Sigmoid colon (tissue), 7 donors: ENCODE measurements at places on chromosomes 7 and 10. TPM values are rescaled to one million over a fixed set of nuclear protein-coding genes. Genes with fewer than 3 reads are reported as not detected.

GRCh38 chr10:35607475-35608327, 2.6 kb downstream of the GJD4 start:
- H3K27ac ChIP-seq = no peak overlapping the region
- peaks cover 19% of the 10 kb centered on the region for H3K27me3 ChIP-seq
- H3K4me1 ChIP-seq = no peaks in the 10 kb centered on the region
- no peaks in the 10 kb centered on the region for H3K36me3 ChIP-seq
- no peak for DNase-seq

GRCh38 chr7:152046531-152046930, 21.1 kb downstream of the GALNT11 start:
- H3K36me3 ChIP-seq = no peaks in the 10 kb centered on the region
- DNase-seq = no peak
- H3K27ac ChIP-seq = no peak overlapping the region
- peaks cover 19% of the 10 kb centered on the region for H3K4me1 ChIP-seq
- H3K4me3 ChIP-seq = no peak overlapping the region
- no peaks in the 10 kb centered on the region for H3K27me3 ChIP-seq

DNA sequence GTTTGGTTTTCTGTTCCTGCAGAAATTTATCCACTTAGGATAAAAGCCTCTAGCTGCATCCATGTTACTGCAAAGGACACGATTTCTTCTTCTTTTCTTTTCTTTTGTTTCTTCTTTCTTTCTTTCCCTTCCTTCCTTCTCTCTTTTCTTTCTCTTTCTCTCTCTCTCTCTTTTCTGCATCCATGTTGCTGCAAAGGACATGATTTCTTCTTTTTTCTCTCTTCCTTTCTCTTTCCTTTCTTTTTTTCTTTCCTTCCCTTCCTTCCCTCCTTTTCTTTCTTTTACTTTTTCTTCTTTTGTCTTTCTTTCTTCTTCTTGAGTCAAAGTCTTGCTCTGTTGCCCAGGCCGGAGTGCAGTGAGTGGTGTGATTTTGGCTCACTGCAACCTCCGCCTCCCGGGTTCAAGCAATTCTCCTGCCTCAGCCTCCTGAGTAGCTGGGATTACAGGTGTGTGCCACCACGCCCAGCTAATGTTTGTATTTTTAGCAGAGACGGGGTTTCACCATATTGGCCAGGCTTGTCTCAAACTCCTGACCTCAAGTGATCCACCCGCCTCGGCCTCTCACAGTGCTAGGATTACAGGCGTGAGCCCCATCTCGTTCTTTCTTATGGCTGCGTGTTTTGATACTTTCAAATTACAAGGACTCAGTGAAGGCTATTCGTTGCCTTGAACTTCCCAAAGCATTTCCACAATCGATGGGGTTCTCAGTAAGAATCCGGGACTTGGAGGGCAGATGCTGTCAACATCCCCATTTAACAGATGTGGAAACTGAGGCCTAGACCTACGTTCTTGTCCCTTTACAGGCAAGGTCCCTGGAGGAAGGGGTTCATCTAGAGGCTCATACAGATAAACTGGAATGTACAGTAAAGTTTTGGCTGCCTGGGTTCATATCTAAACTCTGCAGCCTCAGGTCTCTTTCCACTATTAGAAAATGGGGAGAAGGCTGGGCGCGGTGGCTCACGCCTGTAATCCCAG, 1.9 kb upstream of the GNB2 start:
- H3K36me3 ChIP-seq = peaks cover 3% of the 10 kb centered on the region
- no peak for DNase-seq
- H3K27me3 ChIP-seq = no peaks in the 10 kb centered on the region
- H3K27ac ChIP-seq = no peak overlapping the region
- no peak overlapping the region for H3K4me3 ChIP-seq

GRCh38 chr10:43502931-43503330, 66.0 kb downstream of the ZNF487 start:
- DNase-seq = no peak
- H3K27ac ChIP-seq = no peak overlapping the region
- H3K4me3 ChIP-seq = no peak overlapping the region

- DNase-seq = peak; percentile 18
- H3K27ac ChIP-seq = no peak overlapping the region
- no peaks in the 10 kb centered on the region for H3K4me1 ChIP-seq
- H3K36me3 ChIP-seq = no peaks in the 10 kb centered on the region
- no peak overlapping the region for H3K4me3 ChIP-seq
These were observed 44.5 kb downstream of the HSPA12A start for GRCh38 chr10:116697816-116698215.

GRCh38 chr7:47577321-47577919, 4.5 kb downstream of the TNS3 start:
- H3K36me3 ChIP-seq = no peaks in the 10 kb centered on the region
- peak overlapping the region; percentile 85 for H3K27ac ChIP-seq
- no peak for DNase-seq

GRCh38 chr7:155190688-155191087, 107.0 kb upstream of the INSIG1 start:
- H3K27ac ChIP-seq = no peak overlapping the region
- no peaks in the 10 kb centered on the region for H3K36me3 ChIP-seq
- no peak overlapping the region for H3K4me3 ChIP-seq
- no peaks in the 10 kb centered on the region for H3K4me1 ChIP-seq
- H3K27me3 ChIP-seq = no peaks in the 10 kb centered on the region
- no peak for DNase-seq

- no peaks in the 10 kb centered on the region for H3K4me1 ChIP-seq
- H3K27ac ChIP-seq = peak within 1 kb of the TSS; percentile 40
- H3K4me3 ChIP-seq = no peak within 1 kb of the TSS
- no peaks in the 10 kb centered on the region for H3K36me3 ChIP-seq
These were observed at the start of gene CDHR3 for GRCh38 chr7:105963038-105963667. Gene CDHR3 (plus strand): TSS chr7:105963264. CDS start chr7:105963319, 55 bp downstream.

GRCh38 chr7:43143918-43144589, 31.6 kb downstream of the HECW1 start:
- no peak for DNase-seq
- no peaks in the 10 kb centered on the region for H3K27me3 ChIP-seq
- no peaks in the 10 kb centered on the region for H3K36me3 ChIP-seq

GRCh38 chr10:116138897-116139296, 134.1 kb downstream of the GFRA1 start:
- DNase-seq = no peak
- H3K36me3 ChIP-seq = no peaks in the 10 kb centered on the region
- no peak overlapping the region for H3K27ac ChIP-seq
- H3K27me3 ChIP-seq = no peaks in the 10 kb centered on the region
- H3K4me3 ChIP-seq = no peak overlapping the region

GRCh38 chr10:129770286-129770685, 193.8 kb downstream of the EBF3 start:
- H3K4me1 ChIP-seq = no peaks in the 10 kb centered on the region
- no peaks in the 10 kb centered on the region for H3K36me3 ChIP-seq
- no peak overlapping the region for H3K27ac ChIP-seq
- DNase-seq = peak; percentile 17
- no peak overlapping the region for H3K4me3 ChIP-seq

DNA sequence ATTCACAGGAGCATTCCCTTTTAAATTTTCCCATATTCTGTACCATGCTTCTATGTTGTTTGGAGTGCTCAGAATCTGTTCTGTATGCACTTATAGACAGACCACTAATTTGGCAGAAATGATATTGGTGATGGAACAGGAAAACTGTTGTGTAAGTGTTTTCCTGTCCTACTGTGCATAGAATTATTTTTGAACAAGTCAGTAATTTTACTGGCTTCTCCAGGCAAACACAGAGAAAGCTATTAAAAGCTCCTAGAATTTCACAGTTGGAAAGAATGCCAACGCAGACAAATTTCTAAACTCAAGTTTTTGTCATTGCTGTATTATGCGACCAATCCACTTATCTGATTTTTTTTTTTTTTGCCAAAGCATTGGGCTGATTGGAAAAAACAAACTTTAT, 55.7 kb downstream of the ANKMY2 start:
- no peak overlapping the region for H3K4me3 ChIP-seq
- H3K27ac ChIP-seq = no peak overlapping the region
- H3K36me3 ChIP-seq = no peaks in the 10 kb centered on the region
- DNase-seq = no peak

DNA sequence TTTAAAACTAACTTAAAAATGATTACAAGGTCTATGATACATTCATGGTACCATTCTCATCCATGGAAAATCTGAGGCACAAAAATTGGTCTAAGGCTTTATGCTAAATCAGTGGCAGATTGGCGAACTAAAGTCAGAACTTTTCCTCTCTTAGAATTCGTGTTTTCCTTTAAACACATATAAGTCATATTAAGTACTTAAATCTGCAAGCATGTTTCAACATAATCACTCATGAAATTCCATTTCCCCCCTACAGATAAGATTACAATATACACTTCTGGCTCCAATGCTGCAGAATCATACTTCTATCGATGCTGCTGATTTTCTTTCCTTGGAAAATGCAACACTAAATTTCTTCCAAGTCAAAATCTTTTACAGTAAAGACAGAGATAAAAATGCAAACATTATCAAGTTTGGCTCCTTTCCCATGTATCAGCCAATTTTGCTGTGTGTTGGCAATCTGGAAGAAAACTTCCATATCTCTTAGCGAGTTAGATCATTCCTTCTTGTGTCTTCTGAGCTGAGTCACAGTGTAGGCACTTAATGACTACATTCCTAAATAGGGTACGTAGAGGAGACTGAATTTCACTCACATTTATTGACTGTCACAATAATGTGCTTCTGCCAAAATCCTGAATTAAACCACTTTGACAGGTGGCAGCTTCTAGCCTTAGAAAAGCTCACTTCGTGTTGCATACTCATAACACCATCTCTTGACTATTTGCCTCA, 76.4 kb upstream of the LRRC17 start:
- peaks cover 5% of the 10 kb centered on the region for H3K36me3 ChIP-seq
- no peak for DNase-seq
- no peak overlapping the region for H3K27ac ChIP-seq

DNA sequence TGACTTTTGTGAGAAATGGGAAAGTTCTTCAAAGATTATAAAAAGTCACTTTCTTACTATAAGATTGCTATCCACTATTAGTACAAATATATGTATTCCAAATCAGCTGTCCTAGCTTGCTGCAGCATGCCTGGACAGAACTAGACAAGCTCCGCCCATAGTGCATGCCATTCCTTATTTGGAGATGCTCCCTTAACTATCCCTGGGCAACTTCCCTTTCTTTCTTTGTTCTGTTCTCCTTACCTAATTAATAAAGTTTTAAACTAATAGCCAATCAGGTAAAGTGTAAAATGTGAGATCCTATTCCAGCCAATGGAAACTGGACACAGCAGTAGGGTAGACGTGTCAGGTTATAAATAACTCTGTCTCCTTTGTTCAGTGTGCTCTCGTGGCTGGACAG, 281.9 kb downstream of the CAMK1D start:
- H3K4me3 ChIP-seq = no peak overlapping the region
- H3K36me3 ChIP-seq = no peaks in the 10 kb centered on the region
- DNase-seq = no peak
- no peaks in the 10 kb centered on the region for H3K4me1 ChIP-seq
- H3K27me3 ChIP-seq = no peaks in the 10 kb centered on the region
- H3K27ac ChIP-seq = no peak overlapping the region

DNA sequence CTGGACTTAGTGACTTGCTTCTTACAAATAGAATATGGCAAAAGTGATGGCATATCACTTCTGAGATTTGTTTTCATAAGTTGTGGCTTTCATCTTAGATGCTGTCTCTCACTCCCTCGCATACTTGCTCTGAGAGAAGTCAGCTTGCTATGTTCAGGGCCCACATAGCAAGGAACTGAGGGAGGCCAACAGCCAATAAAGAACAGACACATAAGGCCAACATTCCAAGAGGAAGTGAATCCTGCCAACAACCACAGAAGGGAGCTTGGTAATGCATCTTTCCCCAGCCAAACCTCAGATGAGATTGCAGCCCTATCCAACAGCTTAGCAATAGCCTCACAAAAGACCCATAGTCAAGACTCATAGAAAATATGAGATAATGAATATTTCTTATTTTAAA, 39.2 kb upstream of the DMTF1 start:
- H3K4me3 ChIP-seq = no peak overlapping the region
- no peaks in the 10 kb centered on the region for H3K36me3 ChIP-seq
- H3K27me3 ChIP-seq = no peaks in the 10 kb centered on the region
- no peaks in the 10 kb centered on the region for H3K4me1 ChIP-seq

- no peak overlapping the region for H3K4me3 ChIP-seq
- H3K36me3 ChIP-seq = no peaks in the 10 kb centered on the region
- H3K4me1 ChIP-seq = no peaks in the 10 kb centered on the region
These were observed 253.5 kb downstream of the MALRD1 start for GRCh38 chr10:19302117-19302516.

DNA sequence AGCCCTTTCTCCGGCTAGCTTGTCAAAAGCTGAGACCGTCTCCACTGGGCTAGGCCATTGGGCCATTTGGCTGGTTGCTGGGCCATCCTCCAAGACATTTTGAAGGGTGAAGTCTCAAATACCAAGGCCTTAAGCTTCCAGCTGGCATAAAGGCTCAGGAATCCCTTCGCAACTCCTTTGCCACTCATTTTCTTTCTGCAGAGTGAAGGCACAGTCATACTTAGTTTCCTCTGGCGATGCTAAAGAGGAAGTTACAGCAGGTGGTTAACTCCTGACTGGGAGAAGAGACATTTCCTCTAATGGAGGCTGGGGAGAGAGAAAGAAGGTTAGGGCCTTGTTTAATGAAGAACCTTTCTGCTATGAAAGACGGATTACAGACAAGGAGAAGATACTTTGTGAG, 4.8 kb upstream of the REPIN1 start:
- H3K27ac ChIP-seq = no peak overlapping the region
- DNase-seq = no peak
- peaks cover 35% of the 10 kb centered on the region for H3K4me1 ChIP-seq
- no peaks in the 10 kb centered on the region for H3K27me3 ChIP-seq
- no peak overlapping the region for H3K4me3 ChIP-seq
- no peaks in the 10 kb centered on the region for H3K36me3 ChIP-seq

DNA sequence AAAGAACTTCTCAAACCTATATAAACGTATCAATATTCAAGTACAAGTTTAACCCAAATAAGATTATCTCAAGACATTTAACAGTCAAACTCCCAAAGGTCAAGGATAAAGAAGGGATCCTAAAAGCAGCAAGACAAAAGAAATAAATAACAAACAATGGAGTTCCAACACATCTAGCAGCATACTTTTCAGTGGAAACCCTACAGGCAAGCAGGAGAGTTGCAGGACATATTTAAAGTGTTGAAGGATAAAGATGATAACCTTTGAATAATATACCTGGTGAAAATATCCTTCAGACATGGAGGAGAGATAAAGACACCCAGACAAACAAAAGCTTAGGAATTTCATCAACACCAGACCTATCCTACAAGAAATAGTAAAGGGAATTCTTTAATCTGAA, 82.8 kb downstream of the TES start:
- no peak overlapping the region for H3K27ac ChIP-seq
- H3K27me3 ChIP-seq = no peaks in the 10 kb centered on the region
- no peak for DNase-seq
- H3K36me3 ChIP-seq = no peaks in the 10 kb centered on the region
- no peaks in the 10 kb centered on the region for H3K4me1 ChIP-seq
- no peak overlapping the region for H3K4me3 ChIP-seq

DNA sequence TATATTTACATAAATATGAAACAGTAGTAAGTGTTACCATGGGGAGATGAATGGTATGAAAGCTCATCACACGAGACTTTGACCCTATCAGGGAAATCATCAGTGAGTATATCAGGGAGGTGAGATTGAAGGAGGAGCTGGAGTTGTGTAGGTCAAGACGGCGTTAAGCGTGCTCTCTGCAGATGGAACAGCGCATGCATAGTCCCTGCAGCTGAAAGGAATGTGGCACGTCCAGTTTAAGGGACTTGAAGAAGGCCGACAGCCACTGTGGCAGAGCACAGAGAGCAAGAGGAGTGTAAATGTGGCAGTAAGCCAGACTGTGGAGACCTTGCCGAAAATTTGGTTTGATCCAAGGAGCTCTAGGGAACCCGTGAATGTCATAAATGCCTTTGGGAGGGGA, 38.9 kb downstream of the POU6F2 start:
- H3K27me3 ChIP-seq = no peaks in the 10 kb centered on the region
- H3K4me1 ChIP-seq = no peaks in the 10 kb centered on the region

ASNS gene
- 22.7 TPM for total RNA-seq

PPP1R17 gene
- not detected for total RNA-seq

CPED1 gene
- 79.6 TPM for total RNA-seq

PRPS1L1 gene
- total RNA-seq = not detected

IKZF1 gene
- 5.5 TPM for total RNA-seq

CLCN1 gene
- total RNA-seq = not detected

SPDYE16 gene
- 0.16 TPM for total RNA-seq
